ENCODE measurements at places on chromosomes 3 and 15.

DNA sequence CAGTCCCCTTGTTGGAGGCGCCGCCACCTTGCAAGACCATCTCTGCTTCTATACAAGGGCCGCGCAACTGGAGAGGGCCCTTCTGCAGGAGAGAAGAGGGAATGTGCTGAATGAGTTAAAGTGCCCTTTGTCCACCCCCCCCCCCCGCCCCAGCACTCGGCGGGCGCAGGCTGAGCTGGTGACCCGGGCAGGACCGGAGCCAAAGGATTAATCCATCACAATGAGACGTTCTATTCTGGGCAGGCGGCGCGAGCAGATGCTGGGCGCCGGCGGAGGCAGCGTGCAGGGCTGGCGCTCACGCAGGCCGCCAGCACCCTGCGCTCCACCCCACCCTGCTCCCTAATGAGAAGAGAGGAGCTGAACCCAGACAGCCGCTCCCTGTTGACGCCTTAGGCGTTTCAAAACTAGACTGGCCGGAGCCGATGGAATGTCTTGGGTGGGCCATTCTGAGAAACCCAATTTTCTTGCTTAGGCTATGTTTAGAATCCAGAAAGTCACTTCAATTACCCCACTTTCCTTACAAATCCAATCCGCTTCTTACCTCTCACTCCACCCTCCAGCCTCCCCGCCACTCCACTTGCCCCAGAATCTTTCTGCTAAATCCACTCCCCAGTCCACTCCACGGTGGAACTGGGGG is 32.9 kb downstream of the GJD2 start:
- DNase-seq = no peak

DNA sequence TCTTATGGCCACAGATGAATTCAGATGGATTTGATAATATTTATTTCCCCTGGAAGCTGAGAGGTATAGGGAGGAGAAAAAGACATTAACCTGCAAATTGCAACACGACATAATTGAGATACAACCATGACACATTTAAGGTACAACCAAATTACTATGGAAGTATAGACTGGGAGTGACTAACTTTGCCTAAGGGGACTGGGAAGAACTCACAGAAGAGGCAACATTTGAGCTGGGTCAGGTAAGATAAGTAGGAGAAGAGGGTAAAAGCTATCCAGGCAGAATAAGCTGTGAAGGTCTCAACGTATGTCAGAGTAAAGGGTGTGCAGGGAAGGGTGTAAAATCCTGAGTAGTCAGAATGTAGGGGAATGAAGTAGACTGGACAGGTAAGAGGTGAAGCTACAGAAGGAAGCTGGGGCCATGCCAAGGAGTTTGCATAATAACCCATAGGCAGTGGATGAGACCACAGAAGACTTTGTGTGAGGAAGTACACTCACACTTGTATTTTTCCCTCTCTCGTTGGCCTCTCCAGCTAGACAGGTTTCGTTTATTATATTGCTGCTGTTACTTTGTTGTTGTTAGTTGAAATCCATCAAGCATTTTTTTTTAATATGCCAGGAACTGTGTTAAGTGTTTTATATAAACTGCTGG is 28.0 kb upstream of the PTX3 start:
- DNase-seq = no peak

GRCh38 chr3:109899925-109900324 is 562.6 kb upstream of the DPPA4 start:
- no peak for DNase-seq

DNA sequence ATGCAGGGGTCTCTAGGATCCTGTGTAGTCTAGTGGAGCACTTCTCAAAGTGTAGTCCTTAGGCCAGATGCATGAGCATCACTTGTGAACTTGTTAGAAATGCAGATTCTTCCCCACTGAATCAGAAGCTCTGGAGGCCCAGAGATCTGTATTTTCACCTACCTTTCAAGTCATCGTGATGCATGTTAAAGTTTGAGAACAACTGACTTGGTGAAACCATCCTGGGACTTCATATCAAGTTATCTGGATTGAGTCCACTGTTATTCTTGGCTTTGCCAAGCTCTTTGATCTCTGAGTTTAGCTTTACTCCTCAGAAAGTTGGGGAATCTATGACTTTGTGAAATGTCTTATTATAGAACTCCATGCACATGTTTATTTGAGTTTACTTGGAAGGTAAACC is 78.5 kb downstream of the ARNT2 start:
- no peak for DNase-seq

DNA sequence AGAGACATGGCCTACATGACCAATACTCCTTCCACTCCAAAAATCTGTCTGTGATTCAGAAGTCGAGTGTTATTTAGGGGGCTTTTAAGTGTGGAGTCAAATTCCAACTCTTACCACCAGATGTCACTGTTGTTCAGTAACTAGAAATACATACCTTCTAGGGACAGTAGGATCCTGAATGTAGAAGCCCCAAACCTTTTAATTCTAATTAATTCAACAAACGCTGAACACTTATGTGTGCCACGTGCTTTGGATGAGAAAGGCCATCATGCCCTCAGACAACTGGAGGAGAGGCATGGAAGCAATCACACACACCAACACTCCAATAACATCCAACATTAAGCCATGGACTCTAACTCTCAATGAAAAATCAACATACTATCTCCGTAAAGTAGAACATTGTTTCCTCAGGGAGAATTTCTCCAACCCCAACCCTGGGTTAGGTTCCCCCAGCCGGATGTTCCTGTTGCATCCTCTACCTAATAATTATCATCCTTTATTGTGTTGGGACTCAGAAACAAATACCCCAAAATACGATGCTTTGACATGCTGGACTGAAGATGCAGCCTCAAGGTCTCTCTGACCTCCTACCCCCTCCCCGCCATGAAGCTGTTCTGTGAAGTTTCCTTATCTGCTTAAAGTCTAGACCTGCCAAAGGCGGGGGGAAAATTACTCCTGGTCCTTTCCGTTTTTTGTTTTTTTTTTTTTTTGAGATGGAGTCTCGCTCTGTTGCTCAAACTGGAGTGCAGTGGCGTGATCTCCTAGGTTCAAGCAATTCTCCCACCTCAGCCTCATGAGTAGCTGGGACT is 8.0 kb upstream of the CCDC13 start:
- peak; percentile 81 for DNase-seq

DNA sequence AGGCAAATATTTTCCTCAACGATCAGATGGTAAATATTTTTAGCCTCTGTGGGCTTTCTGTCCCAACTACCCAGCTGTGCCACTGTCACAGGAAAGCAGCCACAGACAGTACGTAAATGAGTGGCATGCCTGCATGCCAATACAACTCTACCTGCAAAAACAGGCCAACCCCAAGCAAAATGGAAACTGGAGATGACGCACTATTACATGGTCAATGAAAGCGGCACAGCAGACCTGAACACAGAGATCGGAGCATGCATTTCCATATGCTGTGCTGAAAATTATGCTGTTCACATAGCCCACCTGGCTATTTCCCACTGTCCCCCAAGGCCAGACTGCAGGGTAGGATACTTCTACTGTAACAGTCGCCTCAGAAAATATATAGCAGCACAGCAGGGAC is 57.8 kb downstream of the HERC2 start:
- no peak for DNase-seq

DNA sequence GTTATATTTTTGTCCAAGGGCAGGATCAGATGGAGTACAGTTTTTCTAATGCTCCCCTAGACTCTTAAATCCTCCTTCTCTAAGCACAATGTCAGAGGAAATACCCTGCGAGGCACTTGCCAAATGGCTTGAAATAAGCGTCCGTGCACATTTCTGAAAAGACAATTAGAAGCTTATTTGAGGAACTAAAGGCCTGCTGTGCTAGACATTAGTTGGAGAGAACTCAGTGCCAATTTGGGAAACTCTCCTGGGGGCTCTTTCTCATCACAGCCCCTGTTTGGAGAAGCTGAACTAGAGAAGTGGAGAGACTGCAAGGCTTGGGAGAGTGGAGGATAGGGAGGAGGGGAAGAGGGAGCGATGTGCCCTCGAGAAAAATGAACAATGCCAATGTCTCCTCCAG is 247.6 kb upstream of the C2CD4B start:
- DNase-seq = no peak

DNA sequence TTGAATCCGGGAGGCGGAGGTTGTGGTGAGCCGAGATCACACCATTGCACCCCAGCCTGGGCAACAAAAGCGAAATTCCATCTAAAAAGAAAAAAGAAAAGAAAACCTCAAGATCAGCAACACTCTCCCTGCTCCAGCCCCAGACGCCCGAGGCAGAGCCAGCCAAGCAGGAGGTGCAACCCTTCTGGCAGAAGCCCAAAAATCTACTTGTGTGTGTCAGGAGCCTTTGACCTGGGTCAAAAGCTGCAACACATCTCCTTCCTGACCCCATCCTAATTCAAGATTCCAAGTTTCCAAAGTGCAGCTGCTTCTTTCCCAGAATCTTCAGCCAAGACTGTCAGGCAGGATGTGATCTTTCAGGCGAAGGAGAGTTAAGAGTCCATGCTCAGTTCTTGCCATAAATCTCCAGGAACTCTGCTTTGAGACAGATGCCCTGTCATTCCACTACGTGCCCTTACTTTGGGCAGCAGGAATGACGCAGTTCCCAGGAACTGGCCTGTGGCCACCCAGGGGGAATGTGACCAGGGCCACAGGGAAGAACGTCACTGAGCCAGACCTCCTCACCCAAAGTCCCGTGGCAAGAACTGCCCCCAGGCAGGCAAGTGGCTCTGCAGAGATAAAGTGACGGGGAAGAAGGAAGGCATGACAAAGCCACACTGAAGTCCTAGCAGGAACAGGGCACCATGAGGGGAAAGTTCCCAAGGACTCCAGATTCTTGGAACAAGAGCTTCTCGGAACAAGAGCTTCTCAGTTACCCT is 39.4 kb downstream of the SH3BP5 start:
- DNase-seq = no peak

GRCh38 chr3:194867270-194867983 is 181.7 kb downstream of the FAM43A start:
- DNase-seq = no peak

- DNase-seq = no peak
Measured at GRCh38 chr3:123817413-123817812, 66.7 kb downstream of the MYLK start.

DNA sequence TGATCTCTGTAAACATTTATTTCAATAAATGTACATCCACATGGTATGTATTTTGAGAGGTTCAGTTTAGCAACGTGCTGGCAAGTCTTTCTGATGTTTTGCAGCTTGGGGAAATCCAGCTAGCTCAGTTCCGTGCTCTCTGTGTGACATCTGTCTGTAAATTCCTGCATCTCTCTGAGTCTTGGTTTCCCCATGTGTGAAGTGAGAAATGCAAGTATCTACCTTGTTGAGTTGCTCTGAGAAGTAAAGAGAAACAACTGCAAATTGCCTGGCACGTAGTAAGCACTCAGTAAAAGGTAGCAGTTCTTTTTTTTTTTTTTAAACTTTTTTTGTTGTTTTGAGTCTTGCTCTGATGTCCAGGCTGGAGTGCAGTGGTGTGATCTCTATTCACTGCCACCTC is 30.2 kb upstream of the MORF4L1 start:
- DNase-seq = no peak

GRCh38 chr15:95377258-95377852 is 953.1 kb upstream of the NR2F2 start:
- DNase-seq = no peak

DNA sequence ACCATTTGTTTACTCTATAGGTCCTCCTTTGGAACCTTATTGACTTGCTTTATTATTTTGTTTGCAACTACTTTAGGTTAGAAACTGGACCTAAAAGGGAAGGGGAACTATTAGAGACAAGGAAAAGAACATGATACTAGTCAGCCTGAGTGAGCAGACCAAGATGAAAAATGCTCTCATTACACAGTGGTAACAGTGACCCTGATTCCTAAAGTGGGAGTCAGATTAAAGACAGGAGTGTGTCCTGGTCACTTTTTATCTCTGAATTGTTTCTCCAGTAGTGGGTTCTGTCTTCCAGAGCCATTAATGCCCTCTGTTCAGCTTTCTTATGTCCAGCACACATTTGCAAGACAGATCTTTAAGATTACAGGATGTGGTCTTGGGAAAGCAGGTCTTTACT is 124.1 kb downstream of the TMEM108 start:
- DNase-seq = no peak

DNA sequence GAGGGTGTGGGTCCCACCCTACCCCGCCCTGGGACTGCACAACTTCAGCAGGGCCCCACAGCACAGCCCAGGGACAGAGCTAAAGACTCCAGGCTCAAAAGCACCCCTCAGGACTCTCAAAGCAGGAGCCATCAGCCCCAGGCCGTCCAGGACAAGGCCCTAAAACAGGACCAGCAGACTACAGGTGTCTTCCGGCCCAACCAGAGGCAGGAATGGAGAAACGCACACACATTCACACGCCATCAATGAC is 26.1 kb downstream of the ATRIP start:
- no peak for DNase-seq

- DNase-seq = no peak
Measured at GRCh38 chr15:48103647-48104046, 17.1 kb upstream of the SLC24A5 start.

DNA sequence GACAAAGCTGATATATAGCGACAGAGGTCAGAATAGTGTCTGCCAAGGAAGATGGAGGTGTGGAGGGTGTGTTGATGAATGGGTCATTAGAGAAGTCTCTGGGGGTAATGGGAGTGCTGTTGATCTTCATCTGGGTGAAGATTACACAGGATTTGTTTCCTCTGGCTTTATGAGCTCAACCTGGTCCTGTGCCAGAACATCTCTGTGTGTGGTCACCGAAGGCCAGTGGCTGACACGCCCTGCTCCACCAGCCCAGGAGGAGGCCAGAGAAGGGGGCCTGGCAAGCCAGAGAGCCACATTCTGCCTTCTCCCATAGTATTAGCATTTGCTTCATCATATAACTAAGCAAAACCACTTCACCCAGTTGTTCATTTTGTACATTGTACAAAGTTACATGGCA is 121.1 kb downstream of the ZNF621 start:
- no peak for DNase-seq

GRCh38 chr15:23467110-23467600 is 20.1 kb upstream of the GOLGA6L2 start:
- DNase-seq = peak; percentile 14

DNA sequence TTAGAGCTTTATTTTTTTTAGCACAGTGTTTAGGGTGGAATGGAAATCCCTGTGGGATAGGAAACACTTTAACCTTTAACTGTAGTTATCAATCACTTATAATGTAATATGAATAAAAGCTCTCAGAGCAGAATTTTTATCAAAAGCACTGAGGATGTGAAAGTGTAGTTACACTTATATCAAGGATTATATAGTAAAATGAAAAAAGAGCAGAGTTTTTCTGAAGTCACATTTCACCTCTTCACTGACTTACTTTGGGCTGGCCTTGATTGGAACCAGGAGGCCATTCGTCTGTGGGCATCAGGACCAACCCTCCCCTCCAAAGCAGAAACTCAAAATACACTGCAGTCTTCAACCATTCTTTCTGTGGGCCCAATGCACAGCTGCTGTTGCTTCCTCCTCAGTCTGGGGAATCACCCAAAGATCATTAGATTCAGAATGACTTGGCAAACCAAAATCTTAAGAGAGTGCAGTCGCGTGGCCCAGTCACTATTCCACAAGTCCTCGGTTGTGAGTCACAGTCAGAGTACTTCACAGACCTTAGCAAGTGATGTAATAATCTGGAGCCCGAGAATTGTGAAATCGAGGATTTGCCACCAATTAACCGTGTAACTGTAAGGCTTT is 132.6 kb upstream of the COL8A1 start:
- DNase-seq = peak; percentile 97
